ENCODE measurements at places on chromosomes 12 and 14.

DNA sequence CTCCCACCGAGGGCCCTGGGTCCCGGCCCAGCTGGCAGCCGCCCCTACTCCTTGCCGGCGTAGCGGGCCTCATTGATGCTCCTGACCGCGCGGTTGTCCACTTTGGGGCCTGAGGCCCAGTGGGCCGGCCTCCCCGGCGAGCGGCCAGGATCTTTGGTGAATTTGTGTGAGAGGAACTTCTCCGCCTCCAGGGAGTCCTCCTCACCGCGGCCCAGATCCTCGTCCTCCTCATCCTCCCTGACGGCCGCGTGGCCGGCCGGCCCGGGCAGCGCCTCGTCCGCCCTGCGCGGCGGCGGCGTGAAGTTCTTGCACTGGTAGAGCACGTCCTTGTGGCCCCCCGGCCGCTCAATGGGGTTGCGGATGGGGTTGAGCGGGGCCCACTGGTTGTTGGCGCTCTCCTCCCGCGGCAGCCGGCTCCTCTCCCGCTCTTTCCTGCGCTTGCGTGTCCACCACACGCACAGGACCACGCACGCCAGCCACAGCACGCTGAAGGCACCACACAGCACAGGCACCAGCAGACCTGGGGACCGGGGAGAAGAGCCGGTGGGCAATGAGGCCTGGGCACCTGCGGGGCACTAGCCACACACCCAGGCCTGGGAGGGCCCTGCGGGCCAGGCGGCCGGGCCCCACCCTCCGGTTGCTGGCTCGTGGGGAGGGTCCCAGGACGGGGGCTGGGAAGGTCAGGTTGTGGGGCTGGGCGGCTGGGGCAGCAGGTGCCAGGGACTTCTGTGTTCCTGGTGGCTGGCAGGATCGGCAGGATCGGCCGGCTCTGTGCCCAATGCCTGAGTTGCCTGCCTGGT lies 25.7 kb downstream of the JAG2 start:
- no peak for DNase-seq

- DNase-seq = no peak
These were observed 293.0 kb upstream of the TBX3 start for GRCh38 chr12:114976959-114977358.

DNA sequence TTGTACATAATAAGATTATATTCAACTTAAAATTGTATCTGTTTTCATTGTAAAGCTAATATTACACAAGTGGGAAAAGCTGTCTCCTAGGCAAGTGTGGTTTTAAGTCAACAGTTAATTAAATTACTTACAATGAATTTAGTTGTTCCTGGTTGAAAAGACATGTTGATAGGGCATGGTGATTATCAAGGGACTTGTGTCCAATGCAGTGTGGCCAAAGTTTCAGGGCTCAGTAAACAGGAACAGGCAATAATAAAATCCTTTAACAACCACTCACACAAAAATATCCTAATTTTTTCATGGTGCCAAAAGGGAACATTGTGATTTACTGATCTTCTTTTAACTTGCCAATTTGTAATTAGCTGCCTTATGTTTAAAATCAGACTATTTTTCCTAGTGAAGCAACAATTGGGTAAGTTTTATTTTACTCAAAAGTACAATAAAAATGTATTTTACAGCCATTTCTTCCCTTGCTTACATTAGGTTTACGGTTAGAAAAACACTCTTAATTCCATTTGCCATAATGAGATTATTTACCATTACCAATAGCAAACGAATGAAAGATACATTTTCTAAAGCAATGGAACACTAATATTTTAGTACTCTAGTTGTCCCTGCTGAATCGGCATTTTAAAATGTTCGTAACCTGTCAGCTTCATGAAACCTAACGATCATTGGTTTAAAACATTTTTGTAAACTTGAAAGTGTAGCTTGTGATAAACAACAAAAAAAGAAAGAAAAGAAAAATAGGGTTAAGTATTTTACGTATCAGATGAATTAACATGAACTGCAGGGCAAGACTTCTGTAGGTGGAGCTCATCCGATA lies 1.8 kb upstream of the WNK1 start:
- no peak for DNase-seq

GRCh38 chr12:113359133-113359938 lies 949 bp downstream of the PLBD2 start:
- no peak for DNase-seq

- no peak for DNase-seq
These were observed 146.8 kb downstream of the CHST11 start for GRCh38 chr12:104603545-104603973.

DNA sequence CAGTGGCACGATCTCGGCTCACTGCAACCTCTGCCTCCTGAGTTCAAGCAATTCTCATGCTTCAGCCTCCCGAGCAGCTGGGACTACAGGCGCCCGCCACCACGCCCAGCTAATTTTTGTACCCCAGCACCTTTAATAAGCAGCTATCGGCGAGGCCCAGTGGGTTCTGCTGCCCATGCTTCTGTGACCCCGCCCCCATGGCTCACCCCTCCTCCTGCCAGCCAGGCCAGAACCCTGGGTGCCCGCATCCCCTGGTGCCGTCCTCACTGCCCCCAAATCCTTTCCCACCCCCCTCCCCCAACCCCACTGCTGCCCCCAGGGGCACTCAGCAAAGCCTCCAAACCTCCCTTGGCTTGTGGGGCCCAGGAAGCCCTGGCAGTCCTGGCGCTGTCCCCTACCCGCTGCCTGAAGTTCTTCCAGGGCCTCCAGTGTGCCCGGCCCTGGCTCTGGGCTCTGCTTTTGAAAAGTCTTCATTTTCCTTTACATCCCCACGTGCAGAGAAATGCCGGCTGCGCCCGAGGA lies 14.5 kb downstream of the BAG5 start:
- no peak for DNase-seq

GRCh38 chr12:5733136-5733755 lies 211.8 kb downstream of the ANO2 start:
- no peak for DNase-seq

DNA sequence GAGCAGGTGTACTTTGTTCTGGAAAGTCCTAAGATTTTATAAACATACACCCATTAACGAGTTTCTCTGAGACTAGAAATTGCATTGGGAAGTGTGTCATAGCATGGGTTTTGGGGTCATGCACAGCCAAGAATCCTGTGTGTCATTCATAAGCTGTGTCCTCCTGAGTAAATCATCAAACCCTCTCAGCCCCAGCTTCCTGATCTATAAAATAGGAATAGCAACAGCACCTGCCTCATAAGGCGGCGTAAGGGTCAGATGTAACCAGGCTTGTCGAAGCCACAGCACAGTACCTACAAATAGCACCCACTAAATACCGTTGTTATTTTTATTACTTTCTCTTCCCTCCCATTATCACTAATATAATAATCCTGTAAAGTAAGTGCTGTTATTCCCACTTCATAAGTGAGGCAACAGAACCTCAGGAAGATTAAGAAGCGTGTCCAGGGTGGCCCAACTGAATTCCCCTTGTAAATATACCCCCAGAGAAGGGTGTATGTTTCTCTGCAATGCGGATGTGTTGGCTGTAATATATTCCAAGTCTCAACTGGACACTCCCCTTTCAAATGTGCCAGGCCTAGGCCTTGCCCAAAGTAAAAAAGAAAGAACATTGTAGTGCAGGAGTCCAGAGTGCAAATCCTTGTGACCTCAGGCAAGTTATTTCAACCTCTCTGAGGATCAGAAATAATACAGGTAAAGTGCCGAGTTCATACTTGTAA lies 188.3 kb upstream of the BCL2L14 start:
- no peak for DNase-seq

DNA sequence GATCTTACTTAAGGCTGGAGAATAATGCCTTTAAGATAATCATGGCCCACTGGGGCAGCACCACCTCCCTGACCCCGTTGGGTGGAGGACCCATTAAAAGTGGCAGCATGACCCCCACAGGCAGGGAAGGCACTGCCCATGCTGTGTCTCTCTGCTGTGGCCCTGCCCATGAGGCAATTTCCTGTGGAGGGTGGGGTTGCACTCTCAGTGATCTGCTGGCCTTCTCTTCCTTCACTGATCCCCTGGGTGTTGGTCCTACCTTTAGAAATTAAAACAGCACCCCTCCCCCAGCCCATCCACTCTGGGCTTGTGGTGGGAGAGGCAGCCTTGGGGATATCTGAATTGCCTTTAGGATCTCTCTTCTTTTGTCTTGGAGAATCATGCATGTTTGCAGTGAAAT lies 17.3 kb downstream of the KLRK1 start:
- DNase-seq = no peak

GRCh38 chr12:106127338-106128126 lies 11.2 kb downstream of the NUAK1 start:
- no peak for DNase-seq

GRCh38 chr12:4643747-4644146 lies 5.1 kb downstream of the AKAP3 start:
- DNase-seq = no peak

DNA sequence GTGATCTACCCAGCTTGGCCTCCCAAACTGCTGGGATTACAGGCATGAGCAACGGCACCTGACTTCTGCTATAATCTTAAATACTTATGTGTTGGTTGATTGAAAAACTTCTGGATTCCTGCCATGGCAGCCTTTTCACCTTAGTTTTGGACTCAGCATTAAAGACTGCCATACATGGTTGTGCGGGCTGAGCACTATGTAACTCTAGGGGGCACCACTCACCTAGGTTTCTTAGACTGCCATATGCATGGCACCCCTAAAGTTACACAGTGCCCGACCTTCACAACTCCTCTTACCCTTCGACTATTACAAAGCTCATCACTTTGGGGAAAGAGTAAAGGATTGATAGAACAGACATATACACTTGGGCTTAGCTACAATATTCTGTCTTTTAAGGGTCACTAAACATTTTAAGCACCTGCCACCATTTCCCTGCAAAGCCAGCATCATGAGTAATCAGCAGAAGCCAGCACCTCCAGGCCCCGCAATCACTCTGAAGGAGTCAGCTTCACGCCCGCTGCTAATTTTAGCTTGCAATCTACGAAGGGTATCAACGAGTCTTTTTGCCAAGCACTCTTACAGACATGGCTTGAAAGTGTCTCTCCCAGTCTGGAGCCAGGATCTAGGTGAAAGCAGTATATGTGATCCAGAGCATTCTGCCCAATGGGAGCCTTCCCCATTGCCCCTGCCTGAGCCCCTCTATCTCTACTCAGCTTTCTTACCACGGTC lies 59.8 kb downstream of the SUDS3 start:
- no peak for DNase-seq

DNA sequence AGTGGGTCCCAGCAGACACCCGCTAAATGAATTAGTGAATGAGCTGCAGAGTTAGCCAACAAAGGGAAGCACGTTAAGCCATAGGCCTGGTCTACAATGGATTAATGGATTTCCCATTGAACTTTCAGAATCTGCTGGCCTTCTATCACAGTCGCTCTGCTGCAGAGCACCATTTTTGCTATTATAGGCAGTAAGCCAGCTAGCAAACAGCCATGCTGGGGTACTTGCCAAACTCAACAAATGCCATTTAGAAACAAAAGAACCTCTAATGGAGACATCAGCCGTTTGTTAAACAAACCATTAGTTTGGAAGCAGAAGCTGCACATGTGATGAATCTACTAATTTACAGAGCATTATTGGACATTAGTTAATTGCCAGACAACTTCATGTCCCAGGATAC lies 181.1 kb upstream of the STXBP6 start:
- peak; percentile 93 for DNase-seq

DNA sequence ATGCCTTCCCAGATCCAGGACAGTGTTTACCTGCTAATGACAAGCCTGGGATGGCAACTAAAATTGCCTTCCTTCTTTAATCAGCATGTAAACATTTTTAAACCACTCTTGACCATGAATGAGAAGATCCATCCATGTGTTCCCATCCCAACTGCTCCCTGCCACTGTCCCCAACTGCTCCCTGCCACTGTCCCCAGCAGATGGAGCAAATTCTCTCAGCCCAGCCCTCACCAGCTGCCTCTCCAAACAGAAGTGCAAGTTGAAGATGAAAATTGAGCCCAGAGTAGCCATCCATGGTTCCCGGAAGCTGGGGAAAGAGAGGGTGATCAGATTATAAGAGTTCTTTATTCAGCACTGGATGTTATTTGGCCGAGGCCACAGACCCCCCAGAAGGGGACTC lies 133.1 kb downstream of the SLC15A4 start:
- peak; percentile 2 for DNase-seq

DNA sequence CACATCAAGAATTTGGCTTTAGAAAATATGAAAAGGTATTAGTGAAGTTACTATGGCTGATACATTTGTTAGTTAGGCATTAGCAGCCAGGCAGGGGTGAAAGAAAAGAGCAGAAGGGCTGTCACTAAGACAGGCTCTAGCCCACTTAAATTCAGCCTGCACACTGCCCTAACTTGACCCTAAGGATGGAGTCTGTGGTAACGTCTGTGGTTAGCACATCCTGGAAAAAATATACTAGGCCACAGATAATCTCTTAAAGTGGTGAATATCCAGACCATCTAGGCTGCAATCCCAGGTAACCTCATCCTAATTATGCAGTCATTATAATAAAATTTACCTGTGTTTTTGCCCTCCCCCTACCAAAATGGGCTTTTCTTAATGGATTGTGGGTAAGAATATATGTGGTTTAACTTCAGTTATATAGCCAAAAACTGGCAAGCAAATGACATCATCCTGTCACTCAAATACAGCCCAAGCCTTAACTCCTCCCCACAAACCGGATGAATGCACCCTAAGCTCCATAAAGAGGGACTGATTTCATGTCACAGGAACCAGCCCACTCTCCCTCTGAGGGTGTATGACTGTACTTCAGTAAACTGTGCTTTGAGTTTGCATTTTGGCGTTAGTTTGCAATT lies 440.9 kb downstream of the LRFN5 start:
- no peak for DNase-seq

- DNase-seq = no peak
These were observed 50.3 kb downstream of the KCNA1 start for GRCh38 chr12:4960030-4960429.

DNA sequence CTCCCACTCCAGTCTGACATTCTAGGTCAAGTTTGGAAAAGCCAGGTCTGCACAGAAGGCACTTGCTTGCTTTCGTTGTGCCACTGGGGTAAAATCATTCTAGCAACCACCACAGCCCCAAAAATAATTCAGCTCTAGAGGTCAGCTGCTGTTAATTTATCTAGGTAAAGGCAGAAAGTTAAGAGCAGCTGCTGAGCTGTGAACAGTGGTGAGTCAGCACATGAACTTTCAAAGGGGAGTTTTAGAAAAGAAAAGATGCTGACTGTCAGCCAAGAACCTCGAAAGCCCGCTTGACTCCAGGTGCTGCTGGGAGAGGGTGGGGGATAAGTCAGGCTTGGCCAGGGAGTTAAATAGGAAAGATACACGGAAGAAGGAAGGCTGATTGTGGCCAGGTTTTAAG lies 12.7 kb downstream of the CCDC197 start:
- peak; percentile 66 for DNase-seq

- DNase-seq = peak; percentile 64
These were observed 50.9 kb upstream of the PKP2 start for GRCh38 chr12:32947206-32948067.

DNA sequence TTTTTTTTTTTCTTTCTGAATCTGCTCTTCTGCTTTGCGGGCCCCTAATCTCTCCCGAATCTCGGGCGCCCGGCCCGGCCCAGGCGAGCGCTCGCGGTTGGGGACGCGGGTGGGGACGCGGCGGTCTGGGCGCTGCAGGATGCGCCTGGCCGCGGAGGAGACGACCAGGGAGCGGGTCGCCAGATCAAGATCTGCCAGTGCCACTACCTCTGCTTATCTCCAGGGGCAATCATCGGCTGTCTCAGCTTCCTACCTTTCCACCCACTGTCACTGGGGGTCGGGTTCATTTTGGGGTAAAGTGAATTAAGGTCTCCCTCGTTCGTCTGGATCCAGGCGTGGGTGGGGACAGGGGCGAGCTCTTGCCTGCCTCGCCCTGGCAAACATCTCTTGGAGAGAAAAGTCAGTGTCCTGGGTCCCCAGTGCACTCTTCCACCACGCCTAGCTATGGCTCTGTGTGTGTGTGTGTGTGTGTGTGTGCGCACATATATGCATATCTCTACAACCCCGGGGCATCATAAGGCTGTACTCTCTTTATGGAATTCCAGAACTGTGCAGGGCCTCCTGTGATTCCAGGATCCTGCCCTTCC lies 422.3 kb downstream of the VRK1 start:
- no peak for DNase-seq

Data from NCI-H1105 (cell line).